Activated naive CD8-positive, alpha-beta T cell treated with anti-CD3 and anti-CD28 coated beads, Interleukin-2, amount 50 U/mL, for 16 hours (primary cell): ENCODE measurements at places on chromosomes 1 and 21.

DNA sequence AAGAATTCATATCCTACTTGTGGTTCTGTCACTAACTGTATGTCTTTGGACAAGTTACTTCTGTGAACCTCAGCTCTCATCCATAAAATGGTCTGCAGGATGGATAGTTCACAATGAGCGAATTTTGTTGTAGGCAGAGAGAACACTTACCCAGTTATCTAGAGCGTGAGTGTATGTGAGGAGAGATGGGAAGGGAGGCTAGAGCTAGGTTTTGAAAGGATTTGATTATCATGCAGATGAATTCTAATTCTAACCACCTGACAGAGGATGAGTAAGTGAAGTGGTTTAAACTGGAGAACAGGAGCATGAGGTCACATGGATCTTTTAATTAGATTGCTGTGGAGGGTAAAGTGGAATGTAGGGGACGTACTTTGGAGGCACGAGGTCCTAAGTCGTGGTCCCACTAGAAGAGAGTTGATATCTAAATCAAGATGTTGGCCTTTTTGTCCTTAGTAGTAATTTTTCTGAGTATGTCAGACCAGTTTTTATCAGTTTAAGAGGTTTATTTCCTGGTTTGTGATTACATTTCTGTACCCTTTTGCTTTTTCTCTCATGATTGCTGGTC lies 5.0 kb downstream of the SUCO start:
- no peak for DNase-seq

DNA sequence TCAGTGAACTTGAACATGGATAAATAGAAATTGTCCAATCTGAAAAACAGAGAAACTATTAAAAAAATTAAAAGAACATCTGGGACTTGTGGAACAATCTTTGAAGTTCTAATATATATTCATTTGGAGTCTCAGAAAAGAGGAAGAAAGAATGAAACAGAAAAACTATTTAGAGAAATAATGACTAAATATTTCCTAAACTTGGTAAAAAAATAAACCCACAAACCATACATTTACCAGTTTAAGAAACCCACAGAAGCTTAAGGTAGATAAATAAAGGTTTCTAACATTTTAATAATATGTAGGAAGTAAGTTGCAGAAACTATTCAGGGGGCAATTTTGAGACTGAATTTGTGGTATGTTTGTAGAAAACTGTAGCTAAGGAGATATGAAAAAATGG lies 437.8 kb downstream of the PTBP2 start:
- DNase-seq, result no peak

- no peak for DNase-seq
Observed at GRCh38 chr1:241551759-241552638, 19.8 kb downstream of the KMO start.

- no peak for DNase-seq
Observed at GRCh38 chr1:30723331-30723755, at the start of gene MATN1. TSS of gene MATN1 (minus strand) at chr1:30723585. CDS start at chr1:30723551, 34 bp downstream.

DNA sequence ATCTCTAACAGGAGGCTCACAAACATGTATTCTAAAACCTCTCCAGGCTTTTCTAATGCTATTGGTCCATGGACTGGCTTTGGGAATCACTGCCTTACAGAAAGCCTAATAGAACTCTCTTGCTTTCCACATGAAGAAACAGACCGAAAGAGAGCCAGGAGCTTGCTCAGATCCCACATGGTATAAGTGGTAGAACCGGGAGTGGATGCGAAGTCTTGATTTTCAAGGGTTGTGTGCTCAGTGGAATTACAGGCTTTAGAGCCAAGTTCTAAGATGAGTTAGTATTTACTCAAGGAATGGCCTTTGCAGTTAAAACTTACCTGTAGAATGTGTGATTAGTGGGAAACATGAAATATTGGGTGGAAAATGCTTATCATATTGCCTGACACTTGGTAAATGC lies 54.3 kb upstream of the HSD17B7 start:
- no peak for DNase-seq

DNA sequence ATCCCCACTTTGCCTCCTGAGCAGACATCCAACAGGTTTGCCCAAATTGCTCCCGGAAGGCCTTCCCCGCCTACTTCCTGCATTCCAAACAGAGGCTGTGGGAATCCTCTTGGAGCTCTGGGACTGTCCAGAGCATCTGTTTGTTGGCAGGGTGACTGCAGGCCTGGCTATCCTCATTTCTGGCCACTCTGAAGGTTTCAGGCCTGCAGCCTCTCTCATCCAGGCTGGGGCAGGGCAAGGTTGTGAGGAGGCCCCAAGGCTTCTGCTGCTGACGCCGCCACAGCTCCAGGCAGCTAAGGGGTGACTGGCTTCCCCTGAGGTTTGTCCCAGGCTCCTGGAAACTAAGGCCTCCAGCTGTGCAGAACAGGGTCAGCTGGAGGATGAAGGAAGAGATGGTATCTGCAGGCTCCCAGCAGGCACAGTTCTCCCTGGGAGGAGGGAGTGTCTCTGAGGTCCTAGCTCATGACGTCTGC lies 11.3 kb downstream of the CDK18 start:
- DNase-seq, result no peak

DNA sequence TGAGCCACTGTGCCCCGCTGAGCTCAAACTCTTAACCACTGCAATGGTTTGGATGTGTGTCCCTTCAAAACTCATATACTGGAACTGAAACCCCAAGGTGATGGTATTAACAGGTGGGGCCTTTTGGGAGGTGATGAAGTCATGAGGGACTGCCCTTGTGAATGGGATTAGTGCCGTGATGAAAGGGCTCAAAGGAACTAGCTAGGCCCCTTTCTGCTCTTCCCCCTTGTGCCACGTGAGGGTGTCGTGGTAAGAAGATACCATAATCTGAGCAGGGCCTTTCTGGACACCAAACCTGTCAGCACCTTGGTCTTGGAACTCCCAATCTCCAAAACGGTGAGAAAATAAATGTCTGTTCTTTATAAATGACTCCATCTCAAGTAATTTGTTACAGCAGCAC lies 45.5 kb upstream of the SPOCD1 start:
- DNase-seq, result no peak

DNA sequence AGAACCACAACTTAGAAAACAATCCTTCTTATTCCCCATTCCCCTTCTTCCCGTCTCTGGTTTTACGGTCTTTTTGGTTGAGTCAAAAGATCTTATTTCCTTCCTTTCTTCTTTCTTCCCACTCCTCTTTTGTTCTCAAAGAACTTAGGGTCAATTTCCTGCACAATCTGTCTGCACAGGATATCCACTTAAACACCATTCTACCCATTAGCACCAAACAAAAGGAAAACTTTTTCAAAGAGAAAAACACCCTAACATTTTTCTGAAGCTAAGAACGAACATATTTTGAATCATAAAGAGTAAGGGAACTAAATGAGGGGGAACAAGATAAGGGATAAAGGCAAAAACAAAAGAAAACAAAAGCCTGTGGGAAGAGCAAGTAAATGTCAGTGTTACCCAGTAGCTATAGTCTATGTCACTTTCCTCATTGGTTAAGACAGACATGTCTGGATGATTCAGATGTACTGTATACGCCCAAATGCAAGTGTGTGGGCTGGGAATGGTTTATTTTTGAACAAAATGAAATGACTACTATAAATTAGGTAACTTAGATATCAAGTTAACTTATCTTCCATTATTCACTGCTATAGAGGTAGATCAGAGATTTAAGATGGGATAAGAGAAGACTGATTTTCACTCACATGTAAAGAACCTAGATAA lies 59.9 kb downstream of the TOR3A start:
- DNase-seq, result no peak

DNA sequence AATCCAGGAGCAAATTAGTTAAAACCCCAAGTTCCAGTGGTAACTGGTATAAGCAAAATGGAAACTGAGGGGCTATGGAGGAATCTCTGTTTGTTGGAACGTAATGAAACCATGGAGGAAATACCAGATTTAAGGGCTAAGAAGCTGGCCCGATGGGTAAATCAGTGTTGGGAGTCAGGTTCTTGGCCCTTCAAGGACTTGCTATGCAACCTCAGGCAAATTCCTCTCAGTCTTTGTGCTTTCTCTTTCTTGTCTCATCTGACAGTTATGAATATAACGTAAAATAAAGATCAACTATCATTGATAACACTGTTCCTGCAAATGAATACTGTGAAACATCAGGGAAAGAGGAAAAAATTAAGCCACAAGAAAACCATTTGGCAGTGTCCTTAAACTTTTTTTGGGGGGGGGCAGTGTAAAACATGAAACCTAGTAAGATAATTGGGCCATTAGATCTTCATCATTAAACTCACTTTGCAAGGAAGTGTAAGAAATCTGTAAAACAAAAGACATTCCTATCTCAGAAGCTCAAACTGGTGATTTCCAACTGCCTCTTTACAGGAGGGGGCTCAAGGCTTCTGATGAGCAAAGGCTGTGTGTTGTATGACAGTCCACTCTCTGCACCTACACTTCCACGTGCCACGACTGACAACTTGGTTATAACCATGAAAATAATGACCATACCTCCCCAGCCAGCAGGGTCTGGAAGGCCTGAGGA lies 47.6 kb downstream of the LHX4 start:
- DNase-seq, result no peak

GRCh38 chr1:246283771-246284410 lies 223.2 kb downstream of the SMYD3 start:
- DNase-seq, result no peak

DNA sequence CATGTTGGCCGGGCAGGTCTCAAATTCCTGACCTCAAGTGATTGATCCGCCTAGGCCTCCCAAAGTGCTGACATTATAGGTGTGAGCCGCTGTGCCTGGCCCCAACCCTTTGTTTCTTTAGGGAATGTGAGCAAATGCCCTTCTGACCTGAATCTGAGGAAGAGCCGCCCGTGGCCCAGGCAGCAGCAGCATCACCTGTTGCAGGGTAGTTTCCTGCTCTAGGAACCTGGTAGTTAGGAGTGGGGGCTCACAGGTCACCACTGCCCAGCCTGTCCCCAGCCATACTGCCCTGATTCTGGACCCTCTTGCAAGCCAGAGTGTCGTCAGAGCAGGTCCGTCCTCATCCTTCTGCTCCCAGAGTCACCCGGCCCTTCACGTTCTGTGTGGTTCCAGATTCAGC lies 13.0 kb downstream of the YBEY start:
- no peak for DNase-seq

GRCh38 chr1:43868741-43869067 lies 64.9 kb upstream of the ARTN start:
- DNase-seq, result no peak

- DNase-seq, result no peak
Observed at GRCh38 chr1:240947438-240948224, 335.7 kb upstream of the GREM2 start.

GRCh38 chr1:193310564-193310963 lies 124.2 kb upstream of the B3GALT2 start:
- no peak for DNase-seq

GRCh38 chr1:159958719-159959380 lies 4.8 kb upstream of the SLAMF9 start:
- DNase-seq, result no peak

- no peak for DNase-seq
Observed at GRCh38 chr21:31503939-31504338, 155.6 kb upstream of the SOD1 start.

DNA sequence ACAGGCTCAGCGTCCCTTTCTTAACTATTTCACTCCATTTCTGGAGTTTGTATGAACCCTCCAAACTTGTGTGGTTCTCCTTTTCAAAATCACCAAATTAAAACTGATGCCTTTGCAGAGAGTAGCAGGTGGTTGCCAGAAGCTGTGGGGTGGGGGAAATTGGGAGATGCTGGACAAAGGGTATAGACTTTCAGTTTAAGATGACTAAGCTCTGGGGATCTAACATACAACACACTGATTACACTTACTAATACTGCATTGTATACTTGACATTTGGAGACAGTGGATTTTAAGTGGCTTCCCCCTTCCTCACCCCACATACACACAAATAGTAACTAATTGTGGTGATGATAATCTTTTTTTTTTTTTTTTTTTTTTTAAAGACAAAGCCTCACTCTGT lies 11.1 kb upstream of the SCYL3 start:
- DNase-seq, result no peak

- DNase-seq, result peak; percentile 96
Observed at GRCh38 chr1:147599362-147600118, 58.2 kb downstream of the BCL9 start.

DNA sequence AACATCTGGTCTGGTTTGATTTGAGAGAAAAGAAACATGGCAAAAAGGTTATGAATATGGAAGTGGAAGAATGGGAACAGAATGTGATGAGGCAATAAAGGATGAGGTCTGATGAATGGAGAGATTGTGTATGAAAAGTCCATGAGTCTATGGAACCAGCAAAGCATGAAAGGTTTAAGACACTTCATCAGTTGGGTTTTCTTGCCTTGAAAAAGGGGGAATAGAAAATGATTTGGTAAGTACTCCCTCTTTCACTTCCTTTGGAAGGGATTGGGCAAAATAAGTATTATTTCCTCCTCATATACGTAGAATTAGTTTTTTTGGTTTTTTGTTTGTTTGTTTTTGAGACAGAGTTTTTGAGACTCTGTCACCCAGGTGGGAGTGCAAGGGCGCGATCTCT lies 155.8 kb downstream of the TRIM33 start:
- no peak for DNase-seq

DNA sequence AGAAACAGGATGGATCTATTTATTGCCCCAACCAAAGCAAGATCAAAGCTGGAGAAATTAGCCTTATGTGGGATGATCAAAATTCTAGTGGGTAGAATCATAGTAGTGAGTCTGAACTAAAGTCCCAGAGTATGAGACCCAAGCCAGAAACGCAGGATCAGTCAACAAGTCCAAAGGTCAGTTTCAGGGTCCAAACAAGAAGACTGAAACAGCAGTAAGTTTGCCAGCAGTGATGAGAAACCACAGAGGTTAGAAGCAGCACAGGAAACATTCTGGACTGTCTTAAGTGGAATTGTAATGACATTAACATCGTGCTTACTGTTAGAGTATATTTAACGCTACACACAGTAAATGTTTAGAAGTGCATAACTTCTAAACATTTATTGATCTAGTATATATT lies 251.0 kb downstream of the LRRIQ3 start:
- no peak for DNase-seq

GRCh38 chr21:44845418-44846223 lies 27.8 kb upstream of the SUMO3 start:
- DNase-seq, result peak; percentile 8

DNA sequence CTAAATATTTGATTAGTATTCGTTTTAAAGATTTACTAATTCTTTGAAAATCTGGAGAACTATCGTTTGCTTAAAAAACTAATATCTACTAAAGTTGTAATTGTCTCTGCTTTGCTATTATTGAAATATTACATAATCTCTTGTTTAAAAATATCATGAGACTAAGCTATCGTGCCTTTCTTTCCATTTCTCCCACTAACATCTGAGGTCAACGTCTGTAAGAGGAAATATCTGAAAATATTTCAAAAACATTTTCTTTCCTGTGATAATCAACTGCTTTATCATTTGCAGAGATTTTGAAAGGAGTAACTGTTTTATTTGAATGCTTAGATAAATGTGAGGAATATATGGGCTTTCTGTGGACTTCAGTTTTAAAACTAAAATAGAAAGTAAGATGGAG lies 694.1 kb downstream of the USP25 start:
- DNase-seq, result no peak

DNA sequence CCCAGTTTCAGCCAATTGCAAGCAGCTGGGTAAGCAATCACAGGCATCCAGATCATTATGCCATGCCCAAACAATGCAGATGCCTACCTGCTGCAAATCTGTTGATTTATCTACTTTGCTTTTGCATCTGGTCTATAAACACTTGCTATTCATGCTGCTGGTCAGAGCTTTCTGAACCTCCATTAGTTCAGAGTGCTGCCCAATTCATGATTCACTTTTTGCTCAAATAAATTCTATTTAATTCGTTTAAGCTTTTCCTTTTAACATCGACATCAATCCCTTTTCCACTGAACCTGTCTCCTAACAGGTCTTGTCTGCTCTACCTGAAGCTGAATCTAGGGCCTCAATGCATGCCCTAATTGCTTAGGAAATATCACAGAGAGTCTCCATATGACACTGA lies 99.4 kb upstream of the C1orf87 start:
- DNase-seq, result no peak

GRCh38 chr1:53869454-53870117 lies 20.0 kb downstream of the YIPF1 start:
- DNase-seq, result no peak
